ENCODE measurements at places on chromosomes 6 and 20. TPM values are rescaled to one million over a fixed set of nuclear protein-coding genes. Genes with fewer than 3 reads are reported as not detected.

MYH7B gene
- total RNA-seq: 0.86 TPM

KCNB1 gene
- total RNA-seq: 21.3 TPM

LY6G6F gene
- total RNA-seq: not detected

FAM209B gene
- total RNA-seq: 0.55 TPM

CNR1 gene
- total RNA-seq: not detected

PANK2 gene
- 54.2 TPM for total RNA-seq

SIRPA gene
- 13.0 TPM for total RNA-seq

TCP11 gene
- total RNA-seq: 0.43 TPM

UBE2C gene
- total RNA-seq: 21.3 TPM

ESF1 gene
- total RNA-seq: 11.8 TPM

TRAM2 gene
- 320 TPM for total RNA-seq

- H3K27ac ChIP-seq: no peak overlapping the region
- H3K27me3 ChIP-seq: peaks cover 33% of the 10 kb centered on the region
- H3K36me3 ChIP-seq: peaks cover 2% of the 10 kb centered on the region
- no peak overlapping the region for H3K4me3 ChIP-seq
- DNase-seq: no peak
Observed at GRCh38 chr6:169738976-169739529, 12.3 kb downstream of the DYNLT2 start.

GRCh38 chr6:19736066-19736465 is 101.1 kb upstream of the ID4 start:
- no peaks in the 10 kb centered on the region for H3K27me3 ChIP-seq
- no peak for DNase-seq
- H3K27ac ChIP-seq: no peak overlapping the region
- peaks cover 7% of the 10 kb centered on the region for H3K4me1 ChIP-seq

- DNase-seq: no peak
- peaks cover 16% of the 10 kb centered on the region for H3K36me3 ChIP-seq
- H3K27me3 ChIP-seq: no peaks in the 10 kb centered on the region
Observed at GRCh38 chr6:10962673-10963072, 75.8 kb downstream of the SYCP2L start.

DNA sequence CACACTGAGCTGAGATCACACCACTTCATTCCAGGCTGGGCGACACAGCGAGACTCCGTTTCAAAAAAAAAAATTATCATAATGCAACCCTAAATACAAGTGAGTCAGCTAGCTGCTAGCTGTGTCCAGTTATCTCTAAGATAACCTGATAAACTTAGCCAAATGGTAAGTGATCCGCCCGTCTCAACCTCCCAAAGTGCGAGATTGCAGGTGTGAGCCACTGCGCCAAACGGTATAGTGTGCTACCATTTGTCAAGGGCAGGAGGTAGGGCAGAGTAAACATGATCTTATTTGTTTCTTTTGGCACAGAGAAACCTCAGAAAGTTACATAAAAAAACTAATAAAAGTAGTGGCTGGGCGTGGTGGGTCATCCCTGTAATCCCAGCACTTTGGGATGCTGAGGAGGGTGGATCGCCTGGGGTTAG is 4.7 kb upstream of the C6orf132 start:
- H3K36me3 ChIP-seq: no peaks in the 10 kb centered on the region
- H3K27ac ChIP-seq: no peak overlapping the region
- DNase-seq: no peak
- peaks cover 9% of the 10 kb centered on the region for H3K4me1 ChIP-seq

DNA sequence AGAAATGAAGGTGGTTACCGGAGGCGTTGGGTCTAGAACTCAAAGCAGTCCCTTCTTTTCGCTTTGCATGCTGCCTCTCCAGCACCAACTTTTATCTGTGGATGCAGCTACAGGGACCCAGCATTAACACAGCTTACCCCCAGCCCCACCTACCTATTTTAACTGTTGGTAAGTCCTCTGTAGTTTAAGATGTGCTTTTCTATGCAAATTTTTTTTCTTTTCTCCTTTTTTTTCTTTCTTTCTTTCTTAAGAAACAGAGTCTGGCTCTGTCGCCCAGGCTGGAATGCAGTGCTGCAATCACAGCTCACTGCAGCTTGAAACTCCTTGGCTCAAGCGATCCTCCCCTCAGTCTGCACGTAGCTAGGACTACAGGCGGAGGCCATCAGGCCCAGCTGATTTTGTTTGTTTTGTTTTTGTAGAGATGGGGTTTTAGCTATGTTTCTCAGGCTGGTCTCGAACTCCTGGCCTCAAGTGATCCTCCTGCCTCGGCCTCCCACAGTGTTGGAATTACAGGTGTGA is 6.5 kb upstream of the USP45 start:
- peak overlapping the region; percentile 98 for H3K4me3 ChIP-seq
- H3K4me1 ChIP-seq: peaks cover 7% of the 10 kb centered on the region
- DNase-seq: no peak
- H3K36me3 ChIP-seq: no peaks in the 10 kb centered on the region
- H3K27ac ChIP-seq: peak overlapping the region; percentile 97
- no peaks in the 10 kb centered on the region for H3K27me3 ChIP-seq

DNA sequence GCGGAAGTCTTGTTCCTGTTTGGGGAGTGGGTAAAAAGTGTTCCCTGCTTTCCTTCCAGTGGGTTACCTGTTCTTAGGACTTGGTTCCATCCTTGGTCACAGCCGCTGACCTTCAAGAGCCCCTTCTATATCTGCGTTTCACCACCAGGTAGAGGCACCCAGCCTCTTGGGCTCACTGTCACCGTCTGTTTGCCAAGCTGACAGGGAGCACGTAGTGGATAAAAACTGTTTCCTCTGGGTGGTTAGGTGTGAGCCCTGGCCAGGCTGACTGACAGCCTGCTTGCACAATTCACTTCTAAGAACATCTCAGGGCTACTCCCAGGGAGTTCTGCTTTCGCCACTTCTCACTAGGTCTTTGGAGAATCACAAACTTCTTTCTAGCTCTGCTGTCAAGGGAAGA is 1.8 kb upstream of the JPH2 start:
- peak overlapping the region; percentile 77 for H3K27ac ChIP-seq
- H3K4me1 ChIP-seq: peaks cover 51% of the 10 kb centered on the region
- no peak overlapping the region for H3K4me3 ChIP-seq
- no peaks in the 10 kb centered on the region for H3K27me3 ChIP-seq
- no peak for DNase-seq

GRCh38 chr6:119902681-119903080 is 553.1 kb upstream of the MAN1A1 start:
- H3K27me3 ChIP-seq: peaks cover 6% of the 10 kb centered on the region
- no peak for DNase-seq
- H3K36me3 ChIP-seq: no peaks in the 10 kb centered on the region
- H3K4me3 ChIP-seq: no peak overlapping the region

DNA sequence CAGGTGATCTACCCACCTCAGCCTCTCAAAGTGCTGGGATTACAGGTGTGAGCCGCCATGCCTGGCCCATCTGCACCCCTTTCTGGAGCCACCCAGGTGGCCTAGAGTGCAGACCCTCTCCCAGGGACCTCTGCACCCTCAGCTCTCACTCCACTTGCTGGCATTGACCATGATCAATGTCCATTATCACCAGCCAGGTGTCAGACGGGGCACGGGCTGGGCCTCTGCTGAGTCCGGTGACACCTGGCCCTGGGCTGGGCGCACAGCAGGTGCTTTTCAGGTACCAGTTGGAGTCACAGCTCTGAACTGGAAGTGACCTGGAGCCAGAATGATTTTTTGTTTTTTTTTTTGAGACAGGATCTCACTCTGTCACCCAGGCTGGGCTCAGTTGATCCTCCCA is 91.8 kb upstream of the PMEPA1 start:
- H3K4me3 ChIP-seq: no peak overlapping the region
- H3K4me1 ChIP-seq: no peaks in the 10 kb centered on the region
- DNase-seq: no peak
- no peaks in the 10 kb centered on the region for H3K36me3 ChIP-seq
- H3K27me3 ChIP-seq: peaks cover 40% of the 10 kb centered on the region

- H3K27me3 ChIP-seq: no peaks in the 10 kb centered on the region
Observed at GRCh38 chr20:49029203-49029602, 16.9 kb upstream of the CSE1L start.

- no peak overlapping the region for H3K27ac ChIP-seq
- H3K27me3 ChIP-seq: peaks cover 2% of the 10 kb centered on the region
- no peaks in the 10 kb centered on the region for H3K4me1 ChIP-seq
- DNase-seq: no peak
Observed at GRCh38 chr20:48448666-48449600, 378.9 kb downstream of the PREX1 start.

Data from osteocyte (in vitro differentiated cells).